Central memory CD8-positive, alpha-beta T cell (primary cell): ENCODE measurements at places on chromosomes 2 and 18.

DNA sequence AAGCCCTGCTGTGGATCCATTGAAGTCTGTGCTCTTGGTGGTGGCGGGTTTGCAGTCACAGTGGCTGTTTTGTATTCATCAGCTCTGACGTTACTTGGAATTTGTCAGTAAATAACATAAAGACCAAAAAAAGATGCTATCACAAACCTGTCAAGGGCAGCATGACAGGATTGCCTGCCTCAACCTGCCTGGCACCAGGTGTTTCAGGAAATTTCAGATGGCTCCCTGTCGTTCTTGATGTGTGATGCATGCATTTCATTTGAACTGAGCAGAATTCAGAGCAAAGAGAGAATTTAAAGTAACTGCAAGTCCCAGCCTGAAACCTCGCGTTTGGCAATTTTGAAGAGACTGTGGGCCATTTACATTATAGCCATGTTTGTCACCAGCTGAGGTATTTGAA is 50.3 kb upstream of the EPC2 start:
- H3K27me3 ChIP-seq = no peaks in the 10 kb centered on the region
- no peaks in the 10 kb centered on the region for H3K4me1 ChIP-seq
- DNase-seq = no peak
- no peaks in the 10 kb centered on the region for H3K36me3 ChIP-seq
- no peak overlapping the region for H3K27ac ChIP-seq

DNA sequence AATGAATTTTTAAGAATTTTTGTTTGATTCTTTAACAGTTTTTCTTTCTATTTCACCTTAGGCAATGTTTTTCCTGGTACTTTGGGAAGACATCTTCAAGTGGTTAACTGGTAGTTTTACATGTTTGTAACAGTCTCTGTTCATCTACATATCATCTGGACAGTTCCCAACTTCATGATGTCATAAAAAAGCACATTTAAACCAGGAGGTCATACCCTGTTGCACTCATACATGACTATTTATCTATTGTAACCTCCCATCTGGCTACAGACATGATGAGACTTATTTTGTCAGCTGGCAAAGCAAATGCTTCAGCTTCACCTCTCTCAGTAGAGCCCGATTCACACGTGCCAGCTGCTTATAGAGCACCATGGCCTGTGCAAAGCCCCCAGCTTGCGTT is 99.8 kb upstream of the YPEL5 start:
- no peak for DNase-seq
- no peak overlapping the region for H3K4me3 ChIP-seq
- H3K27ac ChIP-seq = no peak overlapping the region
- no peaks in the 10 kb centered on the region for H3K36me3 ChIP-seq
- H3K27me3 ChIP-seq = peaks cover 84% of the 10 kb centered on the region

- H3K4me3 ChIP-seq = no peak overlapping the region
- H3K27ac ChIP-seq = no peak overlapping the region
- peaks cover 6% of the 10 kb centered on the region for H3K36me3 ChIP-seq
- H3K27me3 ChIP-seq = no peaks in the 10 kb centered on the region
Measured at GRCh38 chr2:10144771-10145518, 22.4 kb downstream of the RRM2 start.

- no peak overlapping the region for H3K27ac ChIP-seq
- no peak for DNase-seq
- H3K27me3 ChIP-seq = no peaks in the 10 kb centered on the region
- H3K36me3 ChIP-seq = no peaks in the 10 kb centered on the region
- no peak overlapping the region for H3K4me3 ChIP-seq
- no peaks in the 10 kb centered on the region for H3K4me1 ChIP-seq
Measured at GRCh38 chr2:2102866-2103653, 228.0 kb downstream of the MYT1L start.

- H3K4me1 ChIP-seq = no peaks in the 10 kb centered on the region
- no peak overlapping the region for H3K4me3 ChIP-seq
- no peak overlapping the region for H3K27ac ChIP-seq
- DNase-seq = no peak
- H3K27me3 ChIP-seq = peaks cover 9% of the 10 kb centered on the region
Measured at GRCh38 chr2:189379287-189379630, 62.0 kb upstream of the WDR75 start.

GRCh38 chr2:152031747-152032306 is 67.0 kb downstream of the CACNB4 start:
- H3K4me3 ChIP-seq = no peak overlapping the region
- no peaks in the 10 kb centered on the region for H3K36me3 ChIP-seq
- H3K27me3 ChIP-seq = peaks cover 13% of the 10 kb centered on the region

DNA sequence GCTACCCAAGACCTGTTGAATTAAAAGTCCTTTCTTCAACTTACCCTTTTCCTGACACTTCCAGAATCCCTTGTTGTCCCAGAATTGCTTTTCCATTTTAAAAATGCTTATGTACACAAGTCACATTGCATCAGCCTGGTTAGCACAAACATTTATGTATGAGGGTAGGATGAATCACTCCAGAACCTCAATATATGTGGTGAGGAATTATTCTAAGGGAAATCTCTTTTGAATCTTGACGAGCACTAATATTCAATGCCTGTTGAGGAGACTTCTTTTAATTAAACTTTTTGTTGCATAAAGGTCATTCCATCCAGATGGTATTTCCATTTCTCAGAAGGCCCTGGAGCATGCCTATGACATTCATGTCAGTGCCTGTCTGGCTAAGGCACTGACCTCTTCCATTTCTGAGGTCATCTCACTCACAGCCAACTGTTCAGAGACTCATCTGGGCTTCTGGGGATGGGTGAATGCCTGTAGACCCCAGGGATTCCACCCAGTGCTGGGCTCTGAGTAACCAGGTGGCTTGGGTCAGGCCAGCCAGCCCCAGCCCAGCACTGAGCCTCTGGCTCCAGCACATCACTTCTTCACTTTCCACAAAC is 28.2 kb downstream of the ACMSD start:
- H3K4me1 ChIP-seq = no peaks in the 10 kb centered on the region
- H3K36me3 ChIP-seq = no peaks in the 10 kb centered on the region
- H3K27me3 ChIP-seq = no peaks in the 10 kb centered on the region
- no peak overlapping the region for H3K4me3 ChIP-seq

GRCh38 chr2:49237867-49238603 is 83.7 kb upstream of the FSHR start:
- no peaks in the 10 kb centered on the region for H3K27me3 ChIP-seq
- no peak overlapping the region for H3K27ac ChIP-seq
- no peak for DNase-seq
- peaks cover 1% of the 10 kb centered on the region for H3K36me3 ChIP-seq
- no peaks in the 10 kb centered on the region for H3K4me1 ChIP-seq
- H3K4me3 ChIP-seq = no peak overlapping the region

- H3K27me3 ChIP-seq = no peaks in the 10 kb centered on the region
- H3K4me3 ChIP-seq = no peak overlapping the region
- no peaks in the 10 kb centered on the region for H3K36me3 ChIP-seq
- no peak for DNase-seq
Measured at GRCh38 chr18:30596635-30597034, 445.9 kb downstream of the DSC3 start.

GRCh38 chr2:119488245-119489214 is 35.8 kb downstream of the SCTR start:
- H3K4me1 ChIP-seq = no peaks in the 10 kb centered on the region
- no peak overlapping the region for H3K27ac ChIP-seq
- H3K27me3 ChIP-seq = peaks cover 32% of the 10 kb centered on the region
- no peak overlapping the region for H3K4me3 ChIP-seq
